NCI-H524 (cell line): ENCODE measurements at places on chromosomes 12 and 14.
A peak's percentile ranks its signal among the peaks of the same experiment; 100 is the strongest.

GRCh38 chr12:93015871-93016751, 87.0 kb upstream of the EEA1 start:
- no peak for DNase-seq

DNA sequence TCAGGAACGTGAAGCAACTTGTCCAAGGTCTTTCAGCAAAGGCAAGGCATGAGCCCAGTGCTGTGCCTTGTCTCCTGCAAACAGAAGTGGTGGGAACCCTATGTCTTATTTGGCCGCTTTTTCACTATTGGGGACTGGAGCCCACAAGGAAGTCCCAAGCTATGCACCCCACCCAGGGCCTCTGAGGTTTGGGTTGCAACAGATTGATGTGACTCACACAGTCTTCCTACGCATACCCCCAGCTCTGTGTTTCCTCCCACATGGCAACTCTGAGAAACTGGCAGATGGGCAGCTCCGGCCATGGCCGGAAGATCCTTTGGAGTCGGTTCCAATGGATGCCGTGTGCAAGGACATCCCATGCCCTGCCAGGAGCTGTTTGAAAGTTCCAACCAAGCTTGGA, 28.3 kb upstream of the CMKLR1 start:
- no peak for DNase-seq

DNA sequence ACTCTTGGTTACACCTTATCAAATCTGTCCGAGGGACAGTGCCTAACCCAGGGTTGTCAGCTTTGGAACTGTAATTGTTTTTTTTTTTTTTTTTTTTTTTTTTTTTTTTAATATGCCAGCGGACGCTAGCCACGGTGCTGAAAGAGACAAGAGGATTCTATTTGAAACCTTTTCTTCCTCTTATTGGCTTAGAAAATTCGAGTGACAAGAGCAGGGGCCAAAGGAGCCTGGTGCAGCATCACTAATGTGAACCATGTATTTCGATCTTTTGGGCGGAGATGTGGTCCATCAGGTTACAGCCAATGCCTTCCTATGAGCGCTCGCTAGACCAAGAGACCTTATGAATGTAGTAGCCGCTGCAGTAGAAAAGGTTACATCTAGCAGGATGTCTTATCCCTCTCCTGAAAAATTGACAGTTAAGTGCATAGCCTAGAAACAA, 922 bp downstream of the PTPRR start:
- no peak for DNase-seq

GRCh38 chr14:86935241-86935885, 1057.6 kb downstream of the GALC start:
- no peak for DNase-seq

DNA sequence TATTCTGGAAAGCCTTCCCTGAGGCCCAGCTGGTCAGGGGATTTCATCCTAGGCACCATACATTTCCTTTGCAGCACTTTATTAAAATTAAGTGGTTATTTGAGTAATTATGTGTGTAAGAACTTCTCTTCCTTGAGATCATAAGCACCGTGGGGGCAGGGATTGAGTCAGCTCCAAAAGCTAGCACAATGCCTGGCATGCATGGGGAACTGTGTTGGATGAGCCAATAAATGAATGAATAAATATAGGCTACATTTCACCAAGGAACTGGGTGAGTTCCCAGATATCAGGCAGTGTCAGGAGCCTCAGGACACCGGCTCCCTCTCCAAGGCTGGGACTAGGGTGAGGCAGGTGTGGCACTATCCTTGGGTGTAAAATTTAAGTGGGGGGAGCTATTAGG, 82.8 kb upstream of the FBXO21 start:
- DNase-seq, result no peak

DNA sequence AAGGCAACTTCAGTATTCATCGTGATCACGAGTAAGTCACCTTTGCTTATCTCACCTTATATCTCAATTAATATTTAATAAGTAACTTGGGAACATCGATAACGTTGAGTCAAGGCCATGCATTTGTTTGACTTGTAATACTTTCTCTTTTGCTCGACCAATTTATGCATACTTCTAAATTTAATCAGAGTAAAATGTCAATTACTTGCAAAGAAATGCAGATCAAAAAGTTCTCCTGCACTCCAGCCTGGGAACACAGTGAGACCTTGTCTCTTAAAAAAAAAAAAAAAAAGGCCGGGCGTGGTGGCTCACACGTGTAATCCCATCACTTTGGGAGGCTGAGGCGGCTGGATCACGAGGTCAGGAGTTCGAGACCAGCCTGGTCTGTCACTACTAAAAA, 11.8 kb upstream of the HIP1R start:
- DNase-seq, result no peak

- DNase-seq, result no peak
Observed at GRCh38 chr12:108967869-108968540, 52.9 kb downstream of the SVOP start.

- peak; percentile 60 for DNase-seq
Observed at GRCh38 chr14:76337635-76338545, 38.0 kb upstream of the ESRRB start.

- DNase-seq, result no peak
Observed at GRCh38 chr12:52632656-52633055, 14.3 kb upstream of the KRT73 start.

GRCh38 chr14:72554994-72555608, 338.8 kb downstream of the DPF3 start:
- DNase-seq, result peak; percentile 63

GRCh38 chr14:103131580-103131979, 8.3 kb downstream of the TNFAIP2 start:
- no peak for DNase-seq

DNA sequence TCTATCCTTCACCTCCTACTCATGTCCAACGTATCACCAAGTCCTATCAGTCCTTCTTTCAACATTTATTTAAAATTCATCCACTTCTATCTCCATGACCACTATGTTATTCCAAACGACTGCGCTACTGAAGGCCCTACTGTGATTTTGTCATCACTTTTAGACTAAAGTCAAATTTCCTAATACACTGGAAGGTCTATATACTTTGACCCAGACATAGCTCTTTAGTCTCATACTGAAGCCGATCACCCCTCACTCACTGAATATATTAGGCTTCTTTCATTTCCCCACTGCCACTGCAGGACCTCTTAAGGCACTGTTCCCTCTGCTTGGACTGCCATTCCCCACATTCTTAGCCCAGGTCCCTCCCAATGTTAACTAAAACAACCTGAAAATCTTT, 25.6 kb downstream of the SLC38A4 start:
- DNase-seq, result no peak

GRCh38 chr12:57545809-57546437, 1.1 kb downstream of the DCTN2 start:
- DNase-seq, result no peak

GRCh38 chr14:104185916-104186495, 47.6 kb downstream of the KIF26A start:
- DNase-seq, result no peak

DNA sequence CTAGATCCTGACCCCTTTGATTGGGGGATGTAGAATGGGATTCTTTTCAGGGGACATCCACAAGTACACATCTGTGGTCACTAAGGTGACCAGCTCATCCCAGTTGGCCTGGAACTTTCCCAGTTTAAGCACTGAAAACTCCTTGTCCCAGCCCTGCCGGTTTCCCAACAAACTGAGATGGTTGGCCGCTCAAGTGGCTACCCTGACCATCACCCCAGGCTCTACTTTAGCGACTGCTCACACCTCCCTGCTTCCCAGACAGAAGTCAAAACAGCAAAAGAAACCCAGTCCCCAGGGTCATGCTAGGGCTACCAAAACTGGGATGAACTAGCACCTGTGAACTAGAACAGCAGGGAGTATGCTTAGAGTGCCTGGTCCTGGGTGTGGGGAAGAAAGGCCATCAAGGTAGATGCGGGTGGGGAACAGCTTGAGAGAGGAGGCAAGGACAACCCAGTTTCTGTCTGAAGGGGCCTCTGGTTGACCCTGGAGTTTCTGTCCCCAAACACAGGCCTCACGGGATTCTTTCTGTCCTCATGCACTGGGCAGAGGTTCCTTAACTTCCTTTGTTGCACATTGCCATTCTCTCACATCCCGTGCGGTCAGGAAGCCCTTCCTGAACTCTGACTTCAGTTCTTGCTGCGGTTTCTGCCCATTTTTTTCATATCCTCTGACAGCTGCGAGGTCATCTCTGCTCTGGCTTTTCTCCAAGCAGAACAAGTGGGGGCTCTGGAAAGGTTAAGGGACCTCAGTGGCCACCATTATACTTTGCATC, 1.6 kb downstream of the LTB4R start:
- no peak for DNase-seq

GRCh38 chr14:89339579-89339978, 77.5 kb downstream of the FOXN3 start:
- no peak for DNase-seq

DNA sequence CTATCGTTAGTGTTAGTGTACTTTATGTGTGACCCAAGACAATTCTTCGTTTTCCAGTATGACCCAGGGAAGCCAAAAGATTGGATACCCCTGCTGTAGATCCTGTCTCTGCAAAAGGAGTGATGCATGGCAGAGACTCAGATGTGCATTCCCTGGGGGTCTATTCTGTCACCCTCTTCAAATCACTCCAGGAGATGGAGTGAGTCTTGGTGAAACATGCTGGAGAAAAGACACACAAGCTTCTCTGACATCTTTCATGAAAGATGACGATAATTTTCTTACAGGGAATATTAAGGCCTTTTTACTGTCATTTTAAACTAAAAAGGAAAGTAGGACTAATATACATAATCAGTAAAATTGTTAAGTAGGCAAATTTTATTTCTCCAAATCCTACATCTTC, 437.9 kb upstream of the SOX5 start:
- no peak for DNase-seq

DNA sequence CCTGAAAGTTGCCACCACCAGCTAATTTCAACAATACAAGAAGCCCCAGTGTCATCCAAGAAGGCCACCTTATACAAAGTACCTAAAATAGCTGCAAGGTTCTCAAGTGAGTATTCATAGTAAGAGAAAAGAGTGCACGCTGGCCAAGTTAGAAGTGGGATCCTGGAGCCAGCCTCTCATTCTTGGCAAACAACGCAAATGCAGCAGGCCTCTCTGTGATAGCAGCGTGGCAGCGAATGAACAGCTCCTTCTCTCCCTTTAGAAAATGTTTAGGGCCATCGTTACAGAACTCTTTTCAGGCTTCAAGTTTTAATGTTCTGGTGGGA, 78.0 kb upstream of the IFNG-AS1 start:
- no peak for DNase-seq

GRCh38 chr14:105092171-105093037, 27.2 kb upstream of the GPR132 start:
- DNase-seq, result peak; percentile 73

DNA sequence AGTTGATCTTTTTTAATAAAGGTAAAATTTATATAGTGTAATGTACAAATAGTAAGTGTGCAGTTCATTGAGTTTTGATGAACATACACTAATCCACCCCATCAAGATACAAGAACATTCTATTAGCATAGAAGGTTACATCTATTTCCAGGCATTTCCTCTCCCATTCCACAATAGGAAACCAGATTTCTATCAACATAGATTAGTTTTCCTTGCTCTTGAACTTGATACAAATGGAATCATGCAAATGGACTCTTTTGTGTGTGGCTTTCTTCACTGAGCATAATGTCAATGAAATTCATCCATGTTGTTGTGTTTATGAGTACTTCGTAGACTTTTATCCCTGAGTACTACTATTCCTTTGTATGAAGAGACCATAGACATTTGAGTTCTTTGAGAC, 10.8 kb downstream of the STYX start:
- no peak for DNase-seq

- DNase-seq, result peak; percentile 65
Observed at GRCh38 chr12:6927379-6928021, at the start of gene ATN1. Gene ATN1, plus strand, starts transcription at chr12:6927959. Its CDS starts 6,043 bp downstream, at chr12:6934002.

- no peak for DNase-seq
Observed at GRCh38 chr12:99444859-99445316, 202.7 kb upstream of the GARIN6 start.

- no peak for DNase-seq
Observed at GRCh38 chr12:132071830-132072384, 72.2 kb downstream of the DDX51 start.

- no peak for DNase-seq
Observed at GRCh38 chr14:100796946-100797345, 29.0 kb upstream of the MEG3 start.

DNA sequence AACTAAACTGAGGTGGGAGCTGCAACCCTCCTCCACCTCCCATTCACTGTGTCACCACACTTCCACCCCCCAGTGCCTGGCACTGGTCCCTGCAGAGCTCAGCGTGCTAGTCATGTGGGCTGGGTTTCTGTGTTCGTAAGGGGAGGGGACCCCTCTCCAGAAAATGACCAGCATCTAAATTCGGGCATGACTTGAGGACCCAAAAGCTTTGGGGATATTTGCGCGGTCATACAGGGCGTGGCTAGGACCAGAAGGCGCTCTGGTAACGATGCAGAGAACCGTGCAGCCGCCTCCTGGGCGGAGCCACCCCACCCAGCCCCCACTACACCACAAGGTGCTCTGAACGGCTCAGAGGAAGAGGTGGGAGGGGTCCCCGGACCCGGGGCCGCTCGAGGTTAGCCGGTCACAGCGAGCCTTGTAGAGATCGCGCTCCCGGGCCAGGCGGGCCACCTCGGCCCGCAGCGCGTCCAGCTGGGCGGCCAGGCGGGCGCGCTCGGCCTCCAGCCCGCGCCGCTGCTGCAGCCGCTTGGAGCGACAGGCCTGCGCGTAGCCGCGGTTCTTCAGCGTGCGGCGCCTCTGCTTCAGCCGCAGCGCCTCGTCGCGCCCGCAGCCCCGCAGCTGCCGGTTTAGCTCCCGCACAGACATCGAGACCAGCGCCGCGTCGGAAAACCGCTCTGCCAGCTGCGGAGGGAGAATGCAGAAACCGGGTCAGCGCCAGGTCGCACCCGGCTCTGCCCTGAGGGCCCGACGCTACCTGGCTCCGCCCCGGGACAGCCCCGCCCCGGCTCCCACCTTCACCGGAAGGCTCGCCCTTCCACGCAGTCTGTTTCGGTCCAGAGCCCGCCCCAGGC, 9.8 kb downstream of the CPNE6 start:
- peak; percentile 98 for DNase-seq

GRCh38 chr12:52024845-52025230, 18.1 kb downstream of the TAMALIN start:
- DNase-seq, result no peak

DNA sequence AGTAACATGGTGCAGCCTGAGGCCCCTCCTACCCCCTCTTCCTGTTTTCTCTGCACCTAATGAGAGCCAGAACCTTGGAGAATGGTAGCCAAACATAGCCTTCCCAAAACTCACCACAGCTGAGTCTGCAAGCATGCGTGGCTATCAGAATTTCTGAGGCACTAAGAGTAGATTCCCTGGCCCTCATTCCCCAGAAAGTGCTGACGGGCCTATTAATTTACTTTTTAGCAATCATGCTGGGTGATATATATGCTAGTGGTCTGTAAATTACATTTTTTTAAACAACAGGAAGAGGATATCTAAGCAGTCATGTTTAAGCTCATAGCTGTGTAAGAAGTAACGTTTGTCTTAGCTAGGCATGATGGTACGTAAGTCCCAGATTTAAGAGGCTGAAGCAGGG, 30.4 kb downstream of the KANSL2 start:
- no peak for DNase-seq

- DNase-seq, result no peak
Observed at GRCh38 chr14:67668559-67668958, 5.9 kb downstream of the VTI1B start.

- no peak for DNase-seq
Observed at GRCh38 chr12:43278541-43278832, 273.5 kb downstream of the ADAMTS20 start.
